ENCODE measurements at places on chromosomes 3 and 15.

DNA sequence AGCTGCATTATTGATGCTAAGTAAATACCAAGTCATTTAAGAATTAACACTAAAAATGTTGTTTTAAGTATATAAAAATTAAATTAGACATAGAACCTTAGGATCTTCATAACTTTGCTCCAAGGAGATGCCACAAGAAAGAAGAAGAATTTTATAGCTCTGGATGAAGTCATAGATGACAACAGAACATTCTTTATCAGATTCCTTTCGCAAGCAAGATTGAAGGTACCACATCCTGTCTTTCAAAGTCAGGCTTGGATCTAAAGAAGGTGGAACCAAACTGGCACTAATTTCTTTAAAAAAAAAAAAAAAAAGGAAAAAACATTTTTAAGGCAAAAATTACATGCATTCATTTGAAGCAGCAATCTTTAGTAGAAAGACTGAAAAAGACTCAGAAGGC lies 62.5 kb downstream of the POLQ start:
- no peak for DNase-seq

GRCh38 chr3:1616744-1617143 lies 481.9 kb upstream of the CNTN4 start:
- no peak for DNase-seq

DNA sequence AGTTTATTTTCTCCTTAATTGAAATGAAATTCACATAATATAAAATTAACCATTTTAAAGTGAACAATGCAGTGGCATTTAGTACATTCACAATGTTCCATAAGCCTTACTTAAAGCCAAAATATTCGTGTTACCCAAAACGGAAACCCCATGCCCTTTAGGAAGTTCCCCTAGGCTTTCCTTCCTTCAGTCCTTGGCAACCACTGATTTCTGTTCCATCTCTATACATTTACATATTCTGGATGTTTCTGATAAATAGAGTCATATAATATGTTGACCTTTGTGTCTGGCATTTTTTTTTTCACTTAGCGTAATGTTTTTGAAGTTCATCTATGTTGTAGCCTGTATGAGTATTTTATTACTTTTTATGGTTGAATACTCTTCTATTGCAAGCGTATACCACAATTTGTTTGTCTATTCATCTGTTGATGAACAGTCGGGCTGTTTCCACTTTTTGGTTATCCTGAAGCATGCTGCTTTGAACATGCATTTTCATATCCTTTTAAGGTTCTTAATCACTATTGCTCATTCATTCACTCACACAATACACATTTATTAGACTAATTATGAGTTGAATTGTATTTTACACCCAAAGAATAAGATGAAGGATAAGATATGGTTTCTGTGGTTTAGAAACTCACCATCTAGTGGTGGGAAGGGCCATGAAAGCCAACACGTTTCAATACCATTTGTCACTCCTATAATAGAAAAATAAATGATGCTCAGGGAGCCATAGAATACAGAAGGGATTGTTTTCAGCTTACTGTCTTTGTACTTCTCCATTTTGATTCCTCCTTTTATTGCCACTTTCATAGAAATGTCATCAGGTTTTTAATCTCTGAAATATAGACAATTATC lies 408.2 kb upstream of the CBLB start:
- no peak for DNase-seq

GRCh38 chr3:11634974-11635612 lies 8.6 kb downstream of the VGLL4 start:
- DNase-seq, result no peak

DNA sequence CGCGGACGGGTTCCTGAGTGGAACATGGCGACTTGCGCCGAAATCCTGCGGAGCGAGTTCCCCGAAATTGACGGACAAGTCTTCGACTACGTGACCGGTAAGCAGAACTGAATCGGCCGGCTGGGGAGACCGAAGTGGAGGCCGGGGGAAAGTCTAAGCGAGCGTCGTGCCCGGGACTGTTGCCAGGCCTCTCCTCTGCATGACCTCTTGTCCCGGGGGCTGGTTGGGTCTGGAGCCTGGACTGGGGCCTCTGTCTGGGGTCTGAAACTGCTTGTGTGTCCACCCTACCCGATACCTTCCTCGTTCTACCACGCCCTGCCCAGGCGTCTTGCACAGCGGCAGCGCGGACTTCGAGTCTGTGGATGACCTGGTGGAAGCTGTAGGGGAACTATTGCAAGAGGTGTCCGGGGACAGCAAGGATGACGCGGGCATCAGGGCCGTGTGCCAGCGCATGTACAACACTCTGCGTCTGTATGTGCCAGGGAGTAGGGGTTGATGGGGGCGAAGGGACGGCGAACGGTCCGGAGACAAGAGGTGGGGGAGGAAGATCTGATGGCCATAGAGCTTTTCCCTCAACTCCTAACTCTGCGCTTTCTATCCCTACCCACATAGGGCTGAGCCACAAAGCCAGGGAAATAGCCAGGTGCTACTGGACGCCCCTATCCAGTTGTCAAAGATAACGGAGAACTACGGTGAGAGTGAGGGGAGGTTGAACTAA lies at the start of gene ABCF3:
Gene ABCF3 (plus strand): TSS at position 16 of the 718 bp plus-strand sequence. CDS start 9 bp downstream, at position 25.
- no peak for DNase-seq

DNA sequence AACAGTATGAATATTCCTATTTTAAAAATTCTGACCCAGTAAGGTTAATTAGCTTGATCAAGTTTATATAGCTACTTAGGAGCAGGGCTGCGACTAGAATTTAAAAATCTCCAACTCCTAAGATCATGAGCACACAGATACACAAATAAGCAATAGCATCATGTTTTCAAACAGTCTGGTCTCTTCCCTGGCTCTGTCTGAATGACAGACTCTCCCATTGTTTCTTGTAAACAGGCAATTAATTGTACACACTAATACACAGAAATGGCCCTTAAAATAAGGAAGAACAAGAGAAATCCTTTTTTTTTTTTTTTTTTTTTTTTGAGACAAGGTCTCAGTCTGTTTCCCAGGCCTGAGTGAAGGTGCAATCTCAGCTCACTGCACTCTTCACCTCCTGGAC lies 1064.4 kb upstream of the CFAP20DC start:
- DNase-seq, result no peak

DNA sequence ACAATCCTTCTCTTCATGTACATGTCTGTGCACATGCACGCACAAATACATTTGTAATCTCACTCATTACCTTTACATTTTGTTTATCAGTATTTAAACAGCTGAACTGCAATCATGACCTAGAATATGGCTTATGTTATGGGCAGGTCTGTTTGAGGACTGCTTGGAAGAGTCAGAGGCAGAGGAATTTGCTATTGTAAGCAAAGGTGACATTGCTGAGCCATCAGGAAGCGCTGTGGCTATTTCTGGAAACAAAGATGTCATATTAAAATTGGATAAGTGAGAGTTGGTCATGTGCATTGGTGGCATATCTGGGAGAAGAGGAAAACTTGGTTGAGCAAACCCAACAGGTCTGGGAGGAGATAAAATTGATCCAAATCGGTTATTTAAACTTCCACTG lies 41.6 kb downstream of the USF3 start:
- no peak for DNase-seq

GRCh38 chr3:117921411-117921810 lies 1113.2 kb downstream of the IGSF11 start:
- DNase-seq, result no peak
